Cerebellar nuclear complex (tissue), 1 donor: ENCODE measurements at places on chromosomes 7 and 10.

DNA sequence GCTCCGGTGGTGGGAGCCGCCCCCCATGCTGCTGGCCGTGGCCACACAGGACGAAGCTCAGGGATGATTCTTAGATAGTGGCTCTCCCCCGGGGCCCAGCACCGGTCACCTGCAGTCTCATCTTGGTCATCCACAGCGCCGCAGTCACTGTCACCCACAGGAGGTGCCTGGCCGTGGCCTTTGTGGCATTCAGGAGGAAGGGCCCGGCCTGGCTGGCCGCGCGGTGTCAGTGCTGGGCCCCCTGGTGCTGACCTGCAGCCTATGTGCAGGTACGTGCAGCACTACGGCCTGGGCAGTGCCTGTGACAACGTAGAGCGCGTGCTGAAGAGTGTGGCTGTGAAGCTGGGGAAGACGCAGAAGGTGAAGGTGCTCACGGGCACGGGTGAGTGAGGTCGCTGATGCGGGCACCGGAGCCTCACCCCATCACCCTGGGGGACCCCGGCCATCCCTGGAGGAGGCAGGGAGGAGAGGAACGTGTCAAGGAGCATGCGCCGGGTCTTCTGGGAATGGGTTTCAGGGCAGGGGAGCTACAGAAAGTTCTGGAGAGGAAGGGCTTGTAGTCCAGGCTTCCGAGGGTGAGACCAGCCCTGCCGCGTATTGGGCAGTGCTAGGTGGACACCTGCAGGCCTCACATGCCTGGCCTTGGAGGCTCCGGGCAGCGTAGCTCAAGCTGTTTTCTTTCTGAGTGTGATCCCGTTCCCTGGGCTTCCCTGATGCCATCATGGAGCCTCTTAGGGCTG, 5.0 kb downstream of the SPRN start:
- DNase-seq, result no peak

- no peak for DNase-seq
Observed at GRCh38 chr7:28748346-28748745, 209.8 kb downstream of the TRIL start.

- DNase-seq, result no peak
Observed at GRCh38 chr7:36607721-36608095, 116.6 kb downstream of the AOAH start.

DNA sequence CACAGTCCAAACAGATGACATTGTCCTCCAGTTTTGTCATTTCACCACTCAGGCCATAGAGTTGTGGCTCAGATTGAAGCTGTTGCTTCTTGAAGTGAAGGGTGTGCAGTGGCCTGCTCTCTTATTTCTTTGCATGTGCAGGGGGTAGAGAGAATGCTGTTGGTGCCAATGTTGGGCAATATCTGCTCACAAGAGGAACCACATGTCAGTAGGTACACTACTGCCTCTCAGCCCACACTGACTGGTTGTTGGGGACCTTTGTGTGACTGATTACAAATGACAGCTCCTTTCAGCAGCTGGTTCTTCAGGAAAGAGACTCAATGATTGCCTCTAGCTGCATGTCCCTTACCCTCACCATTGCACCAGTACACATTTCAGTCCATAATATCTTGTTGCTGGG, 21.9 kb upstream of the SFTPA1 start:
- no peak for DNase-seq

GRCh38 chr7:84533182-84533581, 338.6 kb upstream of the SEMA3A start:
- no peak for DNase-seq

DNA sequence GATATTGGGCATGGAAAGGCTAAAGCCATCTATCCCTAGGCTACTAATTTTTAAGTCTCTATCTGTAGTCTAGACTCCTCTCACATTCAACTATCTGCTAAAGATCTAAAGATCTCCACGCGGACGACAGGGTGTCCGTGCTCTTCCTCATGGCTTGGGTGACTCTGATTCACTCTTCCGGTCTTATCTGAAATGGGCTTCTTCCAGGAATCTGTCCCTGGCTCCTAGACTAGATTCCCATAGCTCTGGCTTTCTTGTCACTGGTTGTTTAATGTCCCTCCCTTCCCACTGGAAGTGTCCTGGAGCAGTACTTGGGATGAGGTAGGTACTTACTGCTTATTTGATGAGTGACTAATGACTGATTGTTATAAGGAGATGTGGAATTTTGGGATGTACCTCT, 62.0 kb upstream of the PODXL start:
- no peak for DNase-seq

DNA sequence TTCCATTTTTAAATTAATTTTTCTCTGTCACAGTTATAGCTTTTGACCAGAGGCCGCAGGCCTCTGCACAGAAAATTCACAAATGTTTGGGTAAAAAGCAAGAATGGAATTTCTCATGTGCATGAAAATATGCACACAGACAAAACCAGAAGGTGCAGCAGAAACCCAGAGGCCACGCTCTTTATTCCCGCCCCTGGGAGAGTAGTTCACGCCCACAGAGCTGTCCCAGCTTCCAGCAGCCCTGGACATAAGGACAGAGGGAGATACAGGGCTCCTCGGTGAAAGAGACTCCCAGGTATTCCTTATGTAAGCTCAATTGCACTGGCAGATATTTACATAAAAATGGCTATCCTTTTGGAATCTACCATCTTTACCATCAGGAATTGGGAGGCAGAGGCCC, 245.2 kb upstream of the NFE2L3 start:
- no peak for DNase-seq

GRCh38 chr7:2614631-2615330, 17.0 kb upstream of the TTYH3 start:
- no peak for DNase-seq

DNA sequence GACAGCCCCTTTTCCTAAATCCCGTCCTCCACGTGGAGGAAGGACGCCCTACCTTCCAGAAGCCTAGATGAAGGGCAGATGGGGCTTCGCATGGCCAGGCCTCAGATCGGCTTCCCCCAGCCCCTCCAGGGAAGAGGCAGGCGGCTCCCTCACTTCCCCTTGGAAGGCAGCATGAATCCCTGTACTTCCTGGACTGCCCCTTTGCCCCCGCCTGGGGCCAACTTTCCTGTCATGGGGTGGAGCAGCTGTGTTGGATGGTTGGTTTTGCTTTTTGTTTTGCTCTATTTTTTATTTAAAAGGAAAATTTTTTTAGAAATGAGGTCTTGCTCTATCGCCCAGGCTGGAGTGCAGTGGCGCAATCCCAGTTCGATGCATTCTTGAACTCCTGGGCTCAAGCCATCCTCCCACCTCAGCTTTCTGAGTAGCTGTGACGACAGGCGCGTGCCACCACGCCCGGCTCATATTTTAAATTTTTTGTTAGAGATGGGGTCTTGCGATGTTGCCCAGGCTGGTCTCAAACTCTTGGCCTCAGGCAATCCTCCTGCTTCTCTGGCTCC, 27.2 kb downstream of the GTF2IRD1 start:
- DNase-seq, result no peak

GRCh38 chr7:38975944-38976392, 1.7 kb upstream of the POU6F2 start:
- no peak for DNase-seq

DNA sequence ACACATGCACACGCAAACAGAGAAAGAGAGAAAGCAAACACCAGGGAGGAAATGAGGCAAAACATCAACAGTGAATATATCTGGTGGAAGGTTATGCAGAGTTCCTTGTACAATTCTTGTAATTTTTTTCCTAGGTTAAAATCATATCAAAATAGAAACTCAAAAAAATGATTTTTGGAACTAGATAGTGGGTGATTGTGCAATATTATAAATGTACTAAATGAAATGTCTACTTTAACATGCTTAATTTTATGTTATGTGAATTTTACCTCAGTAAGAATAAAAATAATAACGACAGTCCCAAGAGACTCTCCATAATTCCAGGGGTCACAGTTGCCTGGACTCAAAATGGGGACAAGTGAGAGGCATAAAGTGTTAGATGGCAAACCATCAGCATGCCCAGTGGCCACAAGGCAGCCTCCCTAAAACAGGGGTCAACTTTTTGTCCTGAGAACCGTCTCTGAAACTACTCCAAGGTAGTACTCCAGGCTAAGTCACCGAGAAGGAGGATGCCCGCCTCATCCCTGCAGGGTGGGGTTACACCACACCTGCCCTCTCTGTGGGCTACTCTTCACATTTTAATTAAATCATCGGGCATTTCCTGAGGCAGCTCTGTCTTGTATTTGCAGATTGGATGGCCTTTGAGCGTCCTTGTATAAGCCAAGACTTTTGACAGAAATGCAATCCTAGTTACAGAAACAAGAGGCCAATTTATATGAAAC, 267.7 kb downstream of the ELMO1 start:
- DNase-seq, result no peak

DNA sequence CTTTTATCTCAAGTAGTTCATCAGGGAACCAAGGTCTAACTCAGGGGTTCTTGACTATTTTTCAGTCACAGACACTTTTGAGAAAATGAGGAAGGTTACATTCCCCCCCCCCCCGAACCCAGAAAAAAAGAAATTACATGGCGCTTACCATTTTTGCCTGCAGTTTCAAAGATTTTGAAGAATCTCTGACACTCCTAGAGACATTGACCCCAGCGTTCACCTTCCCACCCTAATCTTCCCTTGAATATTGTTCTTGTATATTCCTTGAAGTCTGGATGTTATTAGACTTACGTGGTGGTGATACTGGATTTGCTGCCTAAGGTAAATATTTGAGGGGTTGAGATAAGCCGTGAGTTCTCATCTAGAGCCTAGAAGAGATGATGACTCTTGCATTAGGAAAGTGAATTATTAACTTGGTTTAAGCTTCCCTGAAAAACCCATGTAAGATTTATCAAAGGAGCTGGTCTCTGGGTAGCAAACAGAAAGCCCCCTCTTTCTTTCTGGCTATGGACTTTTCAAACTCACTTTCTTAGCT, 245.7 kb upstream of the FOXK1 start:
- no peak for DNase-seq

DNA sequence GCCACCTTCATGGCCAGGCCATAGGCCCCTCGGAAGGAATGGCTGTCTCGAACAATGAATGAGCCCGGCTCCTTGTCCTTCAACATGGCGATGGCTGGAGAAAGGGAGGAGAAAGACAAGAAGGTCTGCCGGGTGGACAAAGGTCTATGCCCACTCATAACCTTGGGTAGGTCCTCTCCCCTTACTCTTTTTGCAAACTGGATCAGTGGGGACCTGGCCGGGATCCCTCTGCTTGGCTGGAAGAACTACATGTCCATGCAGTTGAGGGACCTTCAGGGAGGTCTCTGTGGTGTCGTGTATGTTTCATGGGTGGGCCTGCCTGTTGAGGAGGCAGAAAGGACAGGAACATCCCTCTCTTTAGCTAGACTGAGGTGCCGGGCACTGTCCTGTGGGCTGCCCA, 284.8 kb downstream of the TNS3 start:
- DNase-seq, result no peak

DNA sequence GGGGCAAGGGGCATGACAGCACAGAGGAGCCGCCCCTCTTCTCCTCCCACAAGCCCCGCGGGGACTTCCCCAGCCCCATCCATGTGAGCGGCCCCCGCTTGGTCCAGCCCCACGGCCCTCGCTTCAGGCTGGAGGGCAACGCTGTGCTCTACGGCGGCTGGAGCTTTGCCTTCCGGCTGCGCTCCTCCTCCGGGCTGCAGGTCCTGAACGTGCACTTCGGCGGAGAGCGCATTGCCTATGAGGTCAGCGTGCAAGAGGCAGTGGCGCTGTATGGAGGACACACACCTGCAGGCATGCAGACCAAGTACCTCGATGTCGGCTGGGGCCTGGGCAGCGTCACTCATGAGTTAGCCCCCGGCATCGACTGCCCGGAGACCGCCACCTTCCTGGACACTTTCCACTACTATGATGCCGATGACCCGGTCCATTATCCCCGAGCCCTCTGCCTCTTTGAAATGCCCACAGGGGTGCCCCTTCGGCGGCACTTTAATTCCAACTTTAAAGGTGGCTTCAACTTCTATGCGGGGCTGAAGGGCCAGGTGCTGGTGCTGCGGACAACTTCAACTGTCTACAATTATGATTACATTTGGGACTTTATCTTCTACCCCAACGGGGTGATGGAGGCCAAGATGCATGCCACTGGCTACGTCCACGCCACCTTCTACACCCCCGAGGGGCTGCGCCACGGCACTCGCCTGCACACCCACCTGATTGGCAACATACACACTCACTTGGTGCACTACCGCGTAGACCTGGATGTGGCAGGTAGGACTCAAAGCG, 5.1 kb downstream of the AOC1 start:
- DNase-seq, result no peak

GRCh38 chr7:155191901-155192478, 105.7 kb upstream of the INSIG1 start:
- no peak for DNase-seq

DNA sequence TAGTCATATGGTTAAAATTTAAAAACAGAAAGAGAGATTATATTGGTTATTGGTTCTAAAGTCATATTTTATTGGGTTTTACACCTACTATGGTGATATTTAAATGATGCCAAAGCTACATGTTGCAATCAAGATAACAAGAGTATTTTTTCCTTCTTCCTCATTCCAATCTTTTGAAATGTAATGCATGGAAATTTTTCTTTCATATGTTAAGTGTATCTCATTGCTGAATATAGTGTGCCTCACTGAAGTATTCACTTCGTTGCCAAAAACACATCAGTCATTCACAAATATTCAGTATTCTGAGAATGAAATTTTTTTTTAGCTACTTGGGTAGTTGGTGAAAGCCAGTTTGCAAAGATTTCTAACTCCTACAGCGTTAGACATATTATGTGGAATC, 19.5 kb downstream of the HDAC9 start:
- DNase-seq, result no peak
